ENCODE measurements at places on chromosomes 11 and 22.

DNA sequence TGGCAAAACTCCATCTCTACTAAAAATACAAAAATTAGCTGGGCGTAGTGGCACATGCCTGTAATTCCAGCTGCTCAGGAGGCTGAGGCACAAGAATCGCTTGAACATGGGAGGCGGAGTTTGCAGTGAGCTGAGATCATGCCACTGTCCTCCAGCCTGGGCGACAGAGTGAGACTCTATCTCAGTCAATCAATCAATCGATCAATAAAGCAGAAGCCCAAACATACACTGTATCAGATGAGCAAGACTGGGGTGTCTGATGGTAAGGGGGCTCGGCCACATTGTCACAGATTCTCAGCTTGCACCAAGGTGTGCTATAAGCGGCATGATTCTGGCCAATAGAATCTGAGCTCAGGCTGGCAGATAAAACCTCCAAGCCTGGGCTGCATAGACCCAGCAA is 261.1 kb downstream of the BUD13 start:
- DNase-seq, result no peak

GRCh38 chr22:48721395-48721669 is 1106.3 kb downstream of the BRD1 start:
- DNase-seq, result peak; percentile 26

DNA sequence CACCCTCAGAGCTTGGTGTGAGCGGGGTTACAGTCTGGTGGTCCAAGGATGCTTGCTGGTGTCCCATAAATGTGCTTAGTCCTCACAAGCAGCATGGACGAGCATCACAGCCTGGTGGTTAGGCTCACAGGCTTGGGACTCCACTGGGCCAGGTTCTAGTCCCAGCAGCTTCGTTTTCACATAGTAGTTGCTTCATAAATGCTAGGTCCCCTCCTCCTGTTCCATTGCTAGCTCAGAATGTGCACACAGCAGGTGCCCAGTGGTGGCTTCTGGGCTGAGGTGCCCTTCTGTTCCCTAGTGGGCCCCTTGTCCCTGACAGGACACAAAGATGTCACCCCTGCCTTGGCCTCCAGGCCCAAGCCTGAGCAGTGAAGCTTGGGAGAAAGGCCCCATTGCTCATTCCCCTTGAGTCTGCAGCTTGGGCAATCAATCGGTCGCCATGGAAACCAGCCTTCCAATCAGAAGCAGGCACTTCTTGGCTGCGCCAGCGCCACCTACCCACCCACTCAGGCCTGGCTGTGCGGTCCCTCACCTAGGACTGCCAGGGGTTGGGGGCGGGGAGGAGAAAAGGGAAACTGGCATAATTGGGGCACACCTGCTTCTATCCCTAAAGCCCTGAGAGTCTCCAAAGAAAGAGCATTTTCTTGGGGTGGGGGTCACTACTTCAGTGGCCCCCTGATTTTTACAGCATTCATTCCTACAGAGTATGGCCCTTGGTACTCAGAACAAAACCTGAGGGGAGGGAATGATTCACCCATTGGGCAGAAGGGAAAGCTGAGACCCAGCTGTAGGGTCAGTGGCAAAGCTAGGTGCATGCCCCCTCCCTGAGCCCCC is 48.1 kb downstream of the CYTH4 start:
- no peak for DNase-seq

- DNase-seq, result no peak
These were observed 42.9 kb upstream of the GLYATL2 start for GRCh38 chr11:58887452-58887851.

GRCh38 chr11:23679981-23680380 is 816.9 kb upstream of the LUZP2 start:
- DNase-seq, result no peak

GRCh38 chr22:48068323-48068885 is 1306.0 kb downstream of the TBC1D22A start:
- DNase-seq, result no peak
